ENCODE measurements at places on chromosomes 7 and 10.
A peak's percentile ranks its signal among the peaks of the same experiment; 100 is the strongest.

DNA sequence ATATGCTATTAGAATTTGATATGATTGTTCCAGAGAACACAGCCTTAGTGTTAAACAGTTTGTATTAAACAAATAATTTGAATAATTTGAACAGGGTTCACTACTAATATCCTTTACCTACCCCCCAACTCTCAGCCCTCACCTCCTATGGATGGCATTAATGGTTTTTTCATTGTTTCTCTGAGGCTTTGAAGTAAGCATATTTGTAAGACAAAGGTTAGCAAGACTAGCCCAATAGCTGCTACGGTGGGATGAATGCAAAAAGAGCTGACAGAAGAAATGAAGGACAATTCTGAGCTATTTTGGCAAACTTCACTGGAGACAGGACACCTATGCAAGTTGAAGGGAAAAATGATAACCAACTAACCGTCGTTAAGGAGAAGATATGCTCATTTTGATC, 61.6 kb downstream of the ARL4A start:
- DNase-seq = no peak

DNA sequence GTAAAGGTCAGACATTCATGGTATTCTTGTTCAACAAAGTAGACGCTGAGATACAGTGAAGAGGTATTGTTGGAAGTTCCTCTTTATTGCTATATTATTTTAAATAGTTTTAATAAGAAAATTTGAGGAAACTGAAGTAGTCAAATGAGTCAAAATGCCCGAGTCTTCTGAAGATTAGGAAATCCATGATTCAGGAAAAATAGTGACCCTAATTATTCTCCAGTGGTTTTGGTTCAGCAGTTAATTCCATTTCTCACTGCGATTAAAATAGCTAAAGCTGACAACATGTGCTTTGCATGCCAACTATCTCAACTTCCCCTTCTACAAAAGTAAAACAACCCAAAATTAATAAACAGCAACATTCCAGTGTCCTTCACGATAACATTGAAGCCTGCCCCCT, 32.7 kb upstream of the PFKP start:
- no peak for DNase-seq

DNA sequence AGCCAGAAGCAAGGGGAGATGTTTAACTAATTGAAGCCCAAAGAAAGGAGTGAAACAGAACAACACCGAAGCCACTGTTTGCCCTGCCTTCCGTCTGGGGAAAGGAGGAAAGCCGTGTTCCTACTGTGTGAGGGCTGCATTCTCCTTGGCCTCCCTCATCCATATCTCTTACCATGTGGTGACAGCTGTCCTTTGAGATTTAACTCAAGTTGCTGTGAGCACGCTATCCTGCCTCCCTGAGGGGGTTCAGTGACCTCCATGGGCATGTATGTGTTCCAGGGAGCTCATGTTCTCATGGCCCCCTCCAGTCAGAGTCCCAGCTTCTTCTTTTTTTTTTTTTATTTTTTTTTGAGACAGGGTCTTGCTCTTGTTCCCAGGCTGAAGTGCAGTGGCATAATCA, 26.2 kb upstream of the CRHR2 start:
- DNase-seq = no peak

DNA sequence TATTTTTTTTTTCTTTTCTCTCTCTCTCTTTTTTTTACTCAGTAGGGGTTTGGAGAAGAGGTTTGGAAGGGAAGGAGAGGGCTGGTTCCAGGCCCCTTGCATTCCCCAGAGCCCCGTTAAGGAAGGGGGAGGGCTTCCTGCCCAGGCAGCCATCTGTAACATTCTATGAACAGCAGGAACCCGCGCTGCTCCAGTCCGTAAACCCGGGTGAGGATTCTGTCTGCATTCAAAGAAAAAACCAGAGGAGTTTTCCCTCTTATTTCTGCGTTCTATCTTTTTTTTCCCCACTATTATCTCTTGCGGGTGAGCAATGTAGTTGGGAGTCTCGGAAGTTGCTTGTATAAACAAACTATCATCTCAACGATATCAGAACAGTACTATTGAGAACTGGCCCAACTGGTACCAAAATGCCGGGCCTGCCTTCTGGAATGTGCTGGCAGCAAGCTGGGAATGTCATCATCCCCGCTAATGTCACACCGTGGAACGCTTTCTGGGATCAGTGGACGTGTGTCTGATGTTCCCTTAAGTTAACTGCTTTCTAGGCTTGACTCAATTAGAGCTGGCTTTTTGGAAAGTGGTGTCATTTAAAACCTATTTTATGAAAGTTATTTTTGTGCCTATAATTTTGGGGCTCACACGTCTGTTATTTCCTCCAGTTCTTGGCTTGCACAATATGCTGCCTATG, 153.1 kb upstream of the MEOX2 start:
- DNase-seq = peak; percentile 66

- no peak for DNase-seq
Observed at GRCh38 chr7:139648391-139648861, 124.9 kb downstream of the CLEC2L start.

GRCh38 chr7:134766779-134767519, 12.5 kb upstream of the CALD1 start:
- no peak for DNase-seq

DNA sequence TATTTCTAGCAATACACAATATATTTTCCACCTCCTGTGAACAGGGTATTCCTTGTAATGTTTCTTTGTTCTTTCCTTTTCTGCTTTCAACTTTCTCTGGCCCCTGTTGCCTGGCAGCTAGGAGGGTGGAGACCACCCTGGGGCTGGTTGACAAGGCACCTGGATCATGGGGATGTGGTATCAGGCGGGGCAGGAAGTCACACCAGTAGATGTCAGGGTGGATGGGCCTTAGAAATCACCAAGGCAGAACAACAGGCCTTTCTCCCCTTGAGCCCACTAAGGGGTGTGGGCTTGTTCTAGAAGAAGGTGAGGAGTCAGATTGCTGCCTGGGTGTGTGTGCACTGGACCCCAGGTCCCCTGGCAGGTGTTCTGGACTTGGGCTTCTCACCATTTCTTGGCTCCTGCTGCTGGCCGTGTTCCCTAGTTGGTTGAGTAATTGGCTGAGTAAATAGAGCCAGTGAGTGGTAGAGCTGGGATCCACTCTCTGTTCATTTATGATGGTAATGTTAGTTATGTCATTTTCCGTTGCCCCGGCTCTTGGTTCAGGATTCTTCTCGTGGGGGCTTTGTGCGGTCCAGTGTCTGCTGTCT, 24.9 kb downstream of the ZNF783 start:
- DNase-seq = no peak

- DNase-seq = peak; percentile 84
Observed at GRCh38 chr7:25454562-25455041, 226.3 kb upstream of the NPVF start.

DNA sequence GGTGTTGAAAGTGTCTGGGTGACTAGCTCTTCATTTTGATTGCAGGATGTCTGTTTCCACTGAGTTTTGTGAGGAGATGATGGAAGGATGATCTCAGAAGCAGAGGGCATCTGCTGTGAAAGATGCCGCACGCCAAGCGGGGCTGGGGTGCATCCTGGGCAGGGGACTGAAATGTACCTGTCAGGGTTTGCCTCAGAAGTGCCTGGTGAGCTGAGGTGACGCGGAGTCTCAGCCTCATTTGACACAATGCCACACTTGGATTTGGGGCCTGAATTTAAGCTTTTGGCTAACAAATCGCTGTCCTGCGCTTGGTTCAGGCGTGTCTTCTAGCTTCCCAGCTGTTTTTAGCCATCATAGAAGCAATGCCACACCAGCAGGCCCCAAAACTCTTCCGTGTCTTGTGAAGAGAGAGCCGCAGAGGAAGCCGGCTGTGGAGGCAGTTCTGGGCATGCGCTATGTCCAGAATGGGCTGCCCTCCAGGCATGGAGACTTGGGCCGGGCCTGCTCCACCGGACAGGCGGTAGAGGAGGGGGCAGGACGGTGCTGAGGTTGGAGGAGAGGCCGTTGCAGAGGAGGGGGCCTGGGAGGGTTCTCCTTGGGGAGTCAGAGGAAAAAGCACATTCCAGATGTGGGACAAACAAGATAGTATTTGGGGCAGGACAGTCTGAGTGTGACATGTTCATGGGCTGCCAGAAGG, 31.2 kb downstream of the WDR86 start:
- peak; percentile 37 for DNase-seq

DNA sequence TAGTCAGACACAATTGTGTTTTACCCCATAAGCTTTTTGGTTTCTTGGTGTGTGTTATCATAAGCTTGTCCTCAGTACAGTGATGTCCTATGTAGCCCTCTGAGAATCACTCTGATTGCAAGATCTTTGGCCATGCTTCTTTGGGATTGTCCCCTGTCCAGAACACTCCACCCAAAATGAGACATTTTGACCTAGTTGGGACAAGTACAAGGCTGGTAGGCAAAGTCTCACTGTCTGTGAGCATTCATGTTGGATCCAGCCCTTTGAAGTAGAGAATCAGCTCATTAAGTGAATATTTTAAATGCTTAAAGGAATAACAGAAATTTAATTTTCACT, 28.9 kb upstream of the PCGF5 start:
- no peak for DNase-seq

DNA sequence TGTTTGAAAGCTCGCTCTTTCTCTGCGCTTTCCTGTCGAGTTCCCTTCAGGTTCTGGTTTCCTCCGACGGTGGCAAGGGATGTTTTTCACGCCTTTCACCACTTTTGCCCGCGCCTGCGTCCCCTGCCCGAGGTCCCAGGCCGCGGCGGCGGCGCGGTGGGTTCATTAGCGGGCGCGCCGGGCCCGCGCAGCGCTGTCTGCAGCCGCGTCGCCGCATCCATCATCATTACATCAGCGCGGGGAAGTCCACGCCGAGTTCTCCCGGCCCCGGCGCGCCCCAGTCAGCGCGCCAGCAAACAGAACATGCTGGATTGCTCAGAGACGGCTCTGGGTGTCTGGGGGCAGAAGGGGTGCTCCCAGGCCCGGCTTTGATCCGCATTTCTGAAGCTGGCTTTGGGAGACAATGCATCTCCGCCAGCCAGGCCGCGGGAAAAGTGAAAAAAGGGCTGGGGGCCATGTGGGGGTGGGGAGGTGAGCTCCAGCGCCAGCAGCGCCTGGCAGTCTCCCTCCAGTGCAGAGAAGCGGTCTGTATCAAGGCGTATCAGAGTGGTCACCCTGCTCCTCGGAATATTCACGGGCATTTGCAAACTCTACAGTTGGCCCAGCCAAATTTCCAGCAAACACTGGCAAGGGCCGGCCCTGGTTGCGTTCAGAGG, 8.9 kb downstream of the GLI3 start:
- DNase-seq = no peak

DNA sequence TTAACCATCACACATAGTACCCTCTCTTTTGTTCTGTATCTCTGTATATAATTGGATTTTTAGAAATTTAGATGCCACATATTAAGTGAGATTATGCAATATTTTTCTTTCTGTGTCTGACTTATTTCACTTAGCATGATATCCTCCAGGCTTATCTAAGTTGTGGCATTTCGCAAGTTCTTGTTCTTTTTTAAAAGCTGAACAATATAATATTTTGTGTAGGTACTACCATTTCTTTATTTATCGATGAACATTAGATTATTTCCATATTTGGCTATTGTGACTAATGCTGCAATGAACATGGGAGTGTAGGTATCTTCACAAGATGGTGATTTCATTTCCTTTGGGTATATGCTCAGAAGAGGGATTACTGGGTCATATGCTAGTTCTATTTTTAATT, 295.0 kb downstream of the SUGCT start:
- DNase-seq = no peak

GRCh38 chr10:102646610-102647442, 2.5 kb downstream of the TRIM8 start:
- DNase-seq = peak; percentile 69

DNA sequence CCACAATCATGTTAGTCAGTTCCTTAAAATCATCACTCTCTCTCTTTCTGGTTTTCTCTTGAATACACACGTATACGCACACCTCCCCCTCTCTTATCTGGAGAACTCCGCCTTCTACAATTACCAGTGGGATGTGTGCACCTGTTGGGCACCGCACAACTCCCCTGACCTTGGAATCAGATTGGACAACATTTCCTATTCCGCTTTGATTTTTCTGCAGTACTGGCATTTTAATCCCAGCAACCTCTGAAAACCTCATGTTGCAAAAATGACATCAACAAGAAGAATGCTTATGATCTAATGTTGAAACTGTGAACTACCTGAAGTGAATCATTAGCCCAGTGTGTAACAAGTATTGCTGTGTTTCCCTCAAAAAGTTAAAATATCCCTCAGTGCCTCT, 109.6 kb downstream of the KIAA1217 start:
- no peak for DNase-seq

DNA sequence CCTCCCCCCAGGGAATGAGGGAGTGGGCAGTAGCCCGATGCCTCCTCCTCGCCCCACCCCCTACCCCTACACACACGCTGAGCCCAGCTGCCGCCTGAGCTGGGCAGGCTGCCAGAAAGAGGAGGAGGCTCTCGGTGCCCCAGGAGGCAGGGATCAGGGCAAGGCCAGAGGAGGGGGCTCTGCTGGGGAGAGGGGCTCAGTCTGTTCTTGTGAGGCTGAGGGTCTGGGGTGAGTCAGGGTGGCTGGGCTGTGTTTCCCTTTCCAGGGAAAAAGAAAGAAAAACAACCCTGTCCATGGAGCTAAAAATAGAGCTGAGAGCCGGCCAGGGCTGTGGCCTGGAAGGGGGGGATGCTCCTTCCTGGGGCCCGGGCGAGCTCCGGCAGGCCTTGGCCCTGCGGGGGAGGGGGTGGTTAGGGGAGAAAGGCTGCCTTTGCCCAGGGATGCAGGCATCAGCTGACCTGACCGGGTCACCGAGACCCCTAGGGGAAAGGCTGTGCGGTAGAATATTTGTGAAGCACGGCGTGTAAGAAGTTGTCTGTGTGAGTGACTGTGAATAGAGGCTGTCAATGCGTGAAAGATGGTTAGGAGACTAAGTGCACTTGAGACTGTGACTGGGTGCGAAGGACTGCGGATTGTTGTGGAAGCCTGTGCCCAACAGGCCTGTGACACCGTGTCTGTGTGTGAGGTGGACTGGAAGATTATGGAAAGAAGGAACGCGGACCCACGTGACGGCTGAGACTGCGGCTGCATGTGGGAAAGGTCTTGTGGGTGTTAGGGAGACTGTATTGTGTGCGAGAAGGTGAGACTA, 1.2 kb upstream of the LZTS2 start:
- no peak for DNase-seq

DNA sequence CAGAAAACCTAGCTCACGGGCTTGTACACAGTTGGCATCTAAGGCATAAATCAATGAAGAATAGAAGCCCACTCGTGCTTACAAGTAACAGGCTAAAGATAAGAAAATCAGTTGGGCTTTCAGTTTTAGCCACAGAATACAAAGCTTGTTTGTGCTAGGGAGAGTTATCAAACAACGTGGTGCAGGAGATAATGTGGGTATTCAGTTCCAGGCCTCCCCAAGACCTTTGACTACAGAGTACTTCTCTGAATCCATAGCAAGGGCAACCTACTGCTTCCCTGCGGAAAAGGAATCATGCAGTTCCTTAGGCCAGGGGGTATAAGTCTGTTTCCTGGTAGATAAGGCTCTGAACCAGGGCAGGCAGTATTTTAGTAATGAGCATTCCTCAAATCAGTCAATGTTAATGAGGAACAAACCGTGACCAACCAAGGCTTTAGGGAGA, 219.5 kb upstream of the CSTF2T start:
- DNase-seq = no peak

- DNase-seq = peak; percentile 88
Observed at GRCh38 chr10:30784897-30785605, 155.5 kb upstream of the LYZL2 start.

- DNase-seq = peak; percentile 76
Observed at GRCh38 chr10:14010101-14010558, 320.6 kb downstream of the FRMD4A start.

GRCh38 chr10:60162631-60163030, 227.0 kb downstream of the ANK3 start:
- DNase-seq = no peak

Measured in SJCRH30 (cell line).